ENCODE measurements at places on chromosomes 3 and 15. TPM values are rescaled to one million over a fixed set of nuclear protein-coding genes. Genes with fewer than 3 reads are reported as not detected.

The ERICH6 gene
- total RNA-seq, result 0.33 TPM

DNA sequence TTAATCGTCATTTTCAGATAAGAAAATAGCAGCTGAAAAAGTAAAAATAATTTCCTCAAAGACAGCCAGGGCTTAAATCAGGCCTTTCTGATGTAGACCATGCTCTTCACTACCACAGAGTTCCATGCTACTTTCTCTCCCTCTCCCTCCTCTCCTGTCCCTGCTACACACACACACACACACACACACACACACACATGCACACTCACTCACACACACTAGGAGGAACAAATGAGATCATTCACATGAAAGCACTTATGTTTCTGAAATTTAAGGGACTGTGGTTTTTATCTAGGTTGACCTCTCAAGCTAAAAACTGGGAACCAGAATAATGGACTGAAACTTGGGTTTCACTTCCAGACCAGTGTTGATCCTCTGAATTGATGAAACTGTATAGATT, 4.1 kb upstream of the PSMA4 start:
- H3K36me3 ChIP-seq, result no peaks in the 10 kb centered on the region
- no peaks in the 10 kb centered on the region for H3K27me3 ChIP-seq
- DNase-seq, result no peak
- H3K4me3 ChIP-seq, result no peak overlapping the region
- peaks cover 6% of the 10 kb centered on the region for H3K4me1 ChIP-seq

DNA sequence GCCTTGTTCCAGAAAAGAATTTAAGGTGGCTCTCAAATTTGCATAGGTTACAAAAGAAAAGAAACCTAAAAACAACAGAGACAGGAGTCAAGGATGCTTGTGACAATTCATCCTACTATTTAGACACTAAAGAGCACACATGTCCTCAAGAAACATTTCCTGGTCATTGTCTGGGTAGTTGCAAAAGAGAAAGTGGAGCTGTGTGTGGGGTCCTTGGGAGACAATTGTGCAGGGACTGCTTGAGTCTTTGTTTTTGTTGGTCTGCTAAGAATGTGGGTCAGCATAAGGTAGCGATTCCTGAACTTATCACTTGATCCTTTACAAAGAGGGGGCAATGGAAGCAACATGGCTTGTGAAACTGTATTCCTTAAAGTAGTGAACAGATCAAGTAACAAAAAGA, 185.3 kb downstream of the KCNAB1 start:
- DNase-seq, result no peak
- H3K4me3 ChIP-seq, result no peak overlapping the region
- H3K36me3 ChIP-seq, result no peaks in the 10 kb centered on the region

The PRRT3 gene
- total RNA-seq, result 4.0 TPM

DNA sequence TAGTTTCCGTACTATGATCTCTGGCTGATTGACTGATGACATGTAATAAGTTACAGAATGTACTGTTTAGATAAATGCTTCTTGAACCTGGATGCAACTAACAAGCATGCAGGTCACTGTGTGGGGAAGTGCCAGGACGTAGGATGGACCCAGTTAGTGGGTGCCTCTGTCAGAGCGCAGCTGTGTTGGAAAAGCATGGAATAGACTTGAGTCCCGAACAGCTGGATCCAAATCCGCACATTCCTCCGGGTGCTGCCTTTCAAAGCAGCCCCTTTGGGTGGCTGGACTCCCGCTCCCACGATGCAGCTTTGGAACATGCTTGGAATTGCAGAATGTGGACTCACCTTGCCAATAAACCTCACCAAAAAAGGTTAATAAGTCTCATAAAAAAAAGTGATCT, 35.5 kb upstream of the ALDH1A3 start:
- no peak overlapping the region for H3K27ac ChIP-seq
- H3K4me3 ChIP-seq, result no peak overlapping the region
- DNase-seq, result no peak

DNA sequence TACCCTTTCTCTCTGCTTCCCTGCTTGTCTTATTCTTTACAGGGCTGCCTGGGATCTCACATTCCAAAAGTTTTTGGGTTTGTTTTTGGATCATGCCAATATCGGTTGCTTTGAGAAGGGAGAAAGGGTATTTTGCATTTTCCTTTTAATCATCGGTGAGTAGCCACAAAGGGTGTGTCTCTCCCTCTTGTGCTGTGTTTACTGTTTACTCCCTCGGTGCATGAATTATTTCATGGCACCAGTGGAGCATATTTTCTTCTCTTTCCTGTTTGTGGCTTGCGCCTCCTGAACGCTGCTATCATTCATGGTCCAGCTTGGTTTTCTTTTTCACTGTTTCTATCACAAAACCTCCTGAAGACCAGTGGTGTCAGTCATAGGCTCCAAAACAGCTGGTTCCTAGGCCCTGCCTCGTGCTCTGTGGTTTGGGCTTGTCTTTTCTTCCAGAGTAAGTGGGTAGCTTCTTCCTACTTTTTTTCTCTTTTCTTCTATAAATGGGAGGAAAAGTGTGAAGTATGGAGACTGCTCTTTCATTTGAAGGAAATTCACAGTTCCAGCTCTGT, 54.9 kb downstream of the IGF1R start:
- H3K4me3 ChIP-seq, result no peak overlapping the region
- no peak overlapping the region for H3K27ac ChIP-seq
- H3K4me1 ChIP-seq, result peaks cover 19% of the 10 kb centered on the region
- no peaks in the 10 kb centered on the region for H3K27me3 ChIP-seq

The NR2E3 gene
- total RNA-seq, result 0.72 TPM

GRCh38 chr3:60313951-60314461, 937.2 kb downstream of the FHIT start:
- H3K4me1 ChIP-seq, result no peaks in the 10 kb centered on the region
- H3K27ac ChIP-seq, result no peak overlapping the region
- no peak for DNase-seq
- H3K36me3 ChIP-seq, result no peaks in the 10 kb centered on the region
- H3K27me3 ChIP-seq, result no peaks in the 10 kb centered on the region

The C2CD4B gene
- total RNA-seq, result 3.8 TPM

GRCh38 chr3:16509721-16510619, 3.5 kb downstream of the RFTN1 start:
- peaks cover 12% of the 10 kb centered on the region for H3K27me3 ChIP-seq
- peaks cover 27% of the 10 kb centered on the region for H3K4me1 ChIP-seq
- DNase-seq, result no peak
- H3K27ac ChIP-seq, result no peak overlapping the region
- no peak overlapping the region for H3K4me3 ChIP-seq

- H3K27ac ChIP-seq, result no peak overlapping the region
- H3K4me3 ChIP-seq, result no peak overlapping the region
- no peaks in the 10 kb centered on the region for H3K4me1 ChIP-seq
- H3K36me3 ChIP-seq, result peaks cover 70% of the 10 kb centered on the region
Observed at GRCh38 chr15:25181293-25182097, 226.7 kb downstream of the SNRPN start.

The TMEM212 gene
- total RNA-seq, result 0.40 TPM

DNA sequence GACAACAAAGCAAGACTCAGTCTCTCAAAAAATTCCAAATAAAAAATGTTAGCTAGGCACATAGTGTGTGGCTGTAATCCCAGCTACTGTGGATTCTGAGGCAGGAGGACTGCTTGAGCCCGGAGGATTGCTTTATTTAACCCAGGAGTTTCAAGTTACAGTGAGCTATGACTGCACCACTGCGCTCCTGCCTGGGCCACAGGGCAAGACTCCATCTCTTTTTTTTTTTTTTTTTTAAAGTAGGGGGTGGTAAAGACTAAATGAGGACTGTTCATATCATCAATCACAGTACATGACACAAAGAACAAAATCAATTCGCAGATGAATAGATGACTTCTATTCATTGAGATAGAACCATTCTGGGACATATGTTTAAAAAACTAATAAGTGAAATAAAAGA, 48.1 kb downstream of the ACAP2 start:
- peaks cover 3% of the 10 kb centered on the region for H3K36me3 ChIP-seq
- no peak for DNase-seq
- H3K4me1 ChIP-seq, result peaks cover 4% of the 10 kb centered on the region
- H3K27ac ChIP-seq, result no peak overlapping the region
- H3K27me3 ChIP-seq, result no peaks in the 10 kb centered on the region

The CAMKV gene
- total RNA-seq, result 17.1 TPM

GRCh38 chr15:31806106-31806505, 224.2 kb upstream of the CHRNA7 start:
- H3K27me3 ChIP-seq, result no peaks in the 10 kb centered on the region
- peaks cover 3% of the 10 kb centered on the region for H3K4me1 ChIP-seq
- no peak overlapping the region for H3K27ac ChIP-seq
- H3K4me3 ChIP-seq, result no peak overlapping the region
- no peak for DNase-seq
- no peaks in the 10 kb centered on the region for H3K36me3 ChIP-seq

GRCh38 chr3:30473374-30474051, 132.9 kb upstream of the TGFBR2 start:
- no peaks in the 10 kb centered on the region for H3K36me3 ChIP-seq
- no peak overlapping the region for H3K27ac ChIP-seq
- DNase-seq, result no peak
- no peak overlapping the region for H3K4me3 ChIP-seq

DNA sequence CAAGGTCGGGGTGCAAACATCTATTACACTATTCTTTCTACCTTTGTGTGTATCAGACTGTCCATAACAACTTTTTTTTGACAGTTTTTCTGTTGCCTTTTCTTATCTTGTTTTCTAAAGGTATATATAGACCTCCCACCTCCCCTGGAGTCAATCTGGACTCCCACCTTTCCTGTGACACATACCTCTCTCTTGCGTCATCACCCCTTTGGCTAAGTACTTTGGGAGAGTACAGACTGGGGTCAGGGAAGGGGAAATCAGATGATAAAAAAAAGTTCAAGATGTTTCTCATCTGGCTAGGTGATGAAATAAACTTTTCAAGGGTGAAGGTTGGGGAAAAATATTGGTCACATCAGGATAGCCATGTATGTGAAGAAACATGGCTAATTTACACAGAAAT, 17.2 kb downstream of the TSPAN3 start:
- peaks cover 13% of the 10 kb centered on the region for H3K36me3 ChIP-seq
- no peaks in the 10 kb centered on the region for H3K4me1 ChIP-seq
- H3K27ac ChIP-seq, result no peak overlapping the region
- DNase-seq, result no peak
- no peaks in the 10 kb centered on the region for H3K27me3 ChIP-seq

DNA sequence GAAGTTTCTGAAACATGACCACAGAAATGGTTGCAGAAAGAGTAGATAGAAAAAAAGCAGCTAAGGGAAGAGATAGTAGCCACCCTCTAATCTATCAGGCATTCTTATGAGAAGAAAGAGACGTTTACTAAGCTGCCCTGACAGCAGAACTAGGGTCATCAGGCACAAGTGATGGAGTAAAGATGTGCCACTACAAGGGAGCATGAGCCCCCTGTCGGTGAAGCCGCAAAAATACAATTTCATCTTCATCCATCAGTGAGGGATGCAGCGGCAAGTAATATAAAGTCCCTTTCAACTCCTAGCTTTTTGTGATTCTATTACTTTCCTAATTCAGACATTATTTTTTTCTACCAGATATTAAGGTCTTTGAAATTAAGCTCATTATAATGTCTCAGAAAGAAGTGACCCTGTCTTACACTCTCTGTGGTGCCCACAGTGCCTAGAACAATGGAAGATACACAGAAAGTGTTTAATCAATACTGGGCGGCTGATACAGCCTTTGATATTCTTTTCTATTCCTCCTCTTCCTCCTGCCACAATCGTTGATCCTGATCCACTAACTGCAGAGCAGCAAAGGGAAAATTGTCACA, 651.6 kb downstream of the NTRK3 start:
- H3K27me3 ChIP-seq, result no peaks in the 10 kb centered on the region
- H3K4me3 ChIP-seq, result no peak overlapping the region
- DNase-seq, result no peak
- H3K27ac ChIP-seq, result no peak overlapping the region

The LDHAL6B gene
- not detected for total RNA-seq

- peaks cover 8% of the 10 kb centered on the region for H3K36me3 ChIP-seq
- no peaks in the 10 kb centered on the region for H3K4me1 ChIP-seq
- DNase-seq, result no peak
Observed at GRCh38 chr3:185928496-185928895, 9.3 kb downstream of the TRA2B start.

The TRH gene
- 7.0 TPM for total RNA-seq

DNA sequence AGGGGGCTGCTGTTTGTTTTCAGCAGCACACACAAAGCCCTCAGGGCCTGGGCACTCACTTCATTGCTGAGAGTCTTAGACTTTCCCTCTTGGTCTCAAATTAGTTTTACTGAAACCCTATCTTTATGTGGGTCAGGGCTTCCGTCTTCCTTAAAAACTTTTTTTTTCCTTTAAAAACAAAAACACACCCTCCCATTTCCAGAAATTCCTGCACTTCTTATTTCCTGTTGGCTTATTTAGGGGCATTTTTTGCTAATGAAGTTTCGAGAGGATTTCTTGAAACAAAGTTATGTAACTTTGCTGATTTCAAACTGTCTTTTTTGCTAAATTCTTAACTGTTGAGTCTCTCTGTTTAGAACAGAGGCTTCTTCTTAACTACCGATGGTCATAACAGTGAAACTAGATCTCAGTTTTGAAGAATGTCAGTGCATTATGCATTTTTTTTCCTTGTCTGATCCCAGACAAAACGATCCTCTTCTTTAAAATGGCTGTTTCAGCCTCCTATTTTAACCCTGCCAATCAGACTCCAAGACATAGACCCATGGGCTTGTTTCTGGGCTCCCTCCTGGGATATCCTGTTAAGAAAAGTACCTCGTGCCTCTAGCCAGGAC, 23.3 kb downstream of the ANAPC13 start:
- no peaks in the 10 kb centered on the region for H3K36me3 ChIP-seq
- no peak overlapping the region for H3K4me3 ChIP-seq
- H3K4me1 ChIP-seq, result peaks cover 20% of the 10 kb centered on the region
- H3K27ac ChIP-seq, result peak overlapping the region; percentile 78
- no peaks in the 10 kb centered on the region for H3K27me3 ChIP-seq
- no peak for DNase-seq

- H3K27me3 ChIP-seq, result no peaks in the 10 kb centered on the region
- no peak overlapping the region for H3K4me3 ChIP-seq
- no peak for DNase-seq
Observed at GRCh38 chr15:32936283-32936918, 218.6 kb downstream of the GREM1 start.

The ALDH1A2 gene
- 25.0 TPM for total RNA-seq

DNA sequence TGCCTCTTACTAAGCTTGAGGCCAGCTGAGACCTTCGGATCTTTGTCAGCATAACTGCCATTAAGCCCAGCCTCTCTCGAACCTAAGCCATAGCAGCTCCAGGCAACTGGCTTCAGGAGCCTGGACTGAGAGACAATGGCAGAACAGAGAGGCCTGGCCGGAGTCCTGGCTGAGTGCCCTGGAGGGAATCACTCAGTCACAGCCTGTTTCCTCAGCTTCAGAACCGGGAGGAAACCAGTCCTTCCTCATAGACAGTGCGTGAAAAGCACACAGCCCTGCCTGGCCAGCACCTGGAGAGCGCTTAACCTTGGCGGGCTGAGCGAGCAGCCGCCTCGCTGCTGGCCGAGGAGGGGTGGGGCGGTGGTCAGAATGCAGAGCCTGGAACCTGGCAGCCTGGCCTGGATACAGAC, 21.6 kb downstream of the RNU5B-1 start:
- H3K4me1 ChIP-seq, result peaks cover 38% of the 10 kb centered on the region
- H3K36me3 ChIP-seq, result peaks cover 39% of the 10 kb centered on the region
- no peaks in the 10 kb centered on the region for H3K27me3 ChIP-seq
- peak; percentile 88 for DNase-seq
- H3K4me3 ChIP-seq, result no peak overlapping the region
- H3K27ac ChIP-seq, result peak overlapping the region; percentile 82

The PXYLP1 gene
- total RNA-seq, result 33.2 TPM
